ENCODE measurements at places on chromosomes 1 and 21.

GRCh38 chr1:40974945-40975344 lies 4.6 kb upstream of the CTPS1 start:
- DNase-seq, result no peak

- DNase-seq, result no peak
Measured at GRCh38 chr21:27454234-27454633, 487.3 kb upstream of the ADAMTS5 start.

DNA sequence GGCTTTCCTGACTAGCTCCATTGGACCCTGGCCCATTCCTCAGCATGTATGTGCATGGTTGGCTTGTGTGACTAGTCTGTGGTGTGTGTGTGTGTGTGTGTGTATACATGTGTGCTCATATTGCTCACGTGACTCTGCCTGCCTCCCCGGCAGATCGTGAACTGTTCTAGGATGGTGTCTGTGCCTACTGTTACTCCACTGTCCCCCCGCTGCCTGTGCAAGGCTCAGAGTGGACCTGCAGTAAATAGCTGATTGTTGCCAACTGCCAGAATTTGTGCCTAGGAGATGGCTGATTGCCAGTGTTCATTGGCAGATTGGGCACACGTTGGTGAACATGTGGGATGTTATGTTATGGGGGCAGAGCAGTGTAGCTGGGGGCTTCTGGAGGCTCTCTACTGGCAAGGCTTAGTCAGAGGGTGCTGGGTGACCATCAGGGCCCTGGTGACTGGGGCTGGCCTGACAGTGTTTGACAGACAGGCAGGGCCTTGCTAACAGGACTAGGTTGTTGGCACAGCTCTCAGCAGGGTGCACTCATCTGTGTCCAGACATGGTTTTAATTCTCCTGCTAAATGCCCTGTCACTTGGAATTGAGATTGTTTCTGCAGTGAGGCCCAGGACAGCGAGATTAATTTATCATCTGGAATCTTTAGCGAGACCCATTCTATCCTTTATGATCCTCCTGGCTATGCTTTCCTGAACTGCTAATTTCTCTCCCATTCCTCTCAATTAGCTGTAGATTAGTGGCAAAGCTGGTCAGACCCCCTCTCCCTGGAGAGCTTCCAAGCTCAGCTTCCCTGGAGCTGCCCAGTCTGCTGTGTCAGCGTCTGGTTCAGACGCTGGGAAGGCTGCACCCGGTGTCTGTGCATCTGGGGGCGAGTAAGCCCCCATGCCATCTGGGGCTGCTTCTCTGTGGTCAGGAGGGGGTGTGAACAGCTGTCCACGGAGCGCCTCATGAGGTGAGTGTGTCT lies 20.8 kb downstream of the SLC6A17 start:
- DNase-seq, result no peak

DNA sequence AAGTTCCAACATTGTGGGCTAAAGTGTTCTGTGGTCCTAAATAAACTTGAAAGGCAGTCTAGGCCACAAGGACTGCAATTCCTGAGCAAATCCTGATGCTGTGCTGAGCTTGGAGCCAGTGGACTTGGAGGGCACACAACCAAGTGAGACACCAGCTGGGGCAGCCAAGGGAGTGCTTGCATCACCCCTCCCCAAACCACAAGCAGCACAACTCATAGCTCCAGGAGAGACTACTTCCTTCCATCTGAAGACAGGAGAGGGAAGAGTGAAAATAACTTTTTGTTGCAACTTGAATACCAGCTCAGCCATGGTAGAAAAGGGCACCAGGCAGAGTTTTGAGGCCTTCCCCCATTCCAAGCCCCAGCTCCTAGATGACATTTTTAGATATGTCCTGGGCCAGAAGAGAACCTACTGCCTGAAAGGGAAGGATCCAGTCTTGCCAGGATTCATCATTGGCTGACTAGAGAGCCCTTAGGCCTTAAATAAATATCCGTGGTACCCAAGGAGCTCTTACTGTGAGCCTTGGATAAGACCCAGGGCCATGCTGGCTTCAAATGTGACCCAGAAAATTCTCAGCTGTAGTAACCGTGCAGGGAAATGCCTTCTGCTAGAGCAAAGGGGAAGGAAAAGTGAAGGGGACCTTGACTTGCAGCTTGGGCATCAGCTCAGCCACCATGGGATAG lies 35.4 kb upstream of the LRRC8B start:
- DNase-seq, result no peak

GRCh38 chr1:25476186-25477097 lies 45.7 kb downstream of the MACO1 start:
- peak; percentile 96 for DNase-seq

GRCh38 chr1:119159111-119159510 lies 18.7 kb upstream of the WARS2 start:
- no peak for DNase-seq

- no peak for DNase-seq
Measured at GRCh38 chr1:24022581-24023361, 42.6 kb upstream of the SRSF10 start.

DNA sequence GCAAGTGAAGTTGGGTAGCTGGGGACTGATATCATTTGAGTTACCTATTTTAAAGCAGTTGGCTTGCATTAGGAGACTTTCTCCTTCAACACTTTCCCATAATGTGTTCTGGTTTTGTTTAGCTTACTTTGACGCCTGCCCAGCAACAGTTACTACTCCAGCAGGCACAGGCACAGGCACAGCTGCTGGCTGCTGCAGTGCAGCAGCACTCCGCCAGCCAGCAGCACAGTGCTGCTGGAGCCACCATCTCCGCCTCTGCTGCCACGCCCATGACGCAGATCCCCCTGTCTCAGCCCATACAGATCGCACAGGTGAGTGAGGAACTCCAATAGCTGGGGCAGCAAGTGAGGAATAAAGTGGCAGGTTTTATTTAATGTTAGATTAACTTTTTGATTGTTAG lies 144.3 kb downstream of the CD247 start:
- no peak for DNase-seq

- DNase-seq, result no peak
Measured at GRCh38 chr1:7538849-7539768, 232.0 kb upstream of the VAMP3 start.

DNA sequence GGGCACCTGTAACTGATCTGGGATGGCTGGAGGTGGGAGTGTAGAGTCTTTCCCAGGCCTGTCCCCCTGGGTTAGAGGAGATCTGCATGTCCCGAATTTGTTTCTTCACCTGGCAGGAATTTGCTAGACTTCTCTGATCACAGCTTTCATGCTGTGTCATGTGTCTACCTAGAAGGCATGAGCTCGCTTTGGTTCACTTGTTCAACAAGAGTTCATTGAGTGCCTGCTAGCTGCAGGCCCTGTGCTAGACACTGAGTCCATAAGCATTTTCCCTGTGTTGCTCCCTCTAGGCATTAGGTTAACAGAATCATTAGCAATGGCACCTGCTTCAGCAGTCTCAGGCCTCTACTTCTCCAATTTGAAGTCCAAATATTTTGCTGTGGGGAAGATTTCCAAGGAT lies 101.6 kb downstream of the MTR start:
- DNase-seq, result no peak

- no peak for DNase-seq
Measured at GRCh38 chr21:33332143-33332542, 7.4 kb downstream of the IFNAR1 start.

DNA sequence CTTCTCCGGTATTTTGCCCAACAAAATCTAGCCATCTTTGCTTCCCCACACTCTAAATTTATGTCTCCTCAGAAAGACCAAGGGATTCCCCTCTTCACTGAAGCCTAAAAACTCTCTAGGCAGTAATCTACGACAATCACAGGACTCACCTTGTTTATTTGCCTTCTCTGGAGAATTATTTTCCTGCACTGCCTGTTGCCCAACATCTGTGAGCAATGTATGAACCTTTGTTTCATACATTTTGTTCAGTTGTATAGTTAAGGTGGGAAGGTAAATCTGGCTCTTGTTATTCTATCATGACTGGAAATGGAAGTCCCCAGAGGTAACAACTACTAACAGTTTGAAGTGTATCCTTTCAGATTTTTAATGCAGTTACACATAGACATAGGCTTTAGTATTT lies 2.2 kb downstream of the COPA start:
- DNase-seq, result no peak

DNA sequence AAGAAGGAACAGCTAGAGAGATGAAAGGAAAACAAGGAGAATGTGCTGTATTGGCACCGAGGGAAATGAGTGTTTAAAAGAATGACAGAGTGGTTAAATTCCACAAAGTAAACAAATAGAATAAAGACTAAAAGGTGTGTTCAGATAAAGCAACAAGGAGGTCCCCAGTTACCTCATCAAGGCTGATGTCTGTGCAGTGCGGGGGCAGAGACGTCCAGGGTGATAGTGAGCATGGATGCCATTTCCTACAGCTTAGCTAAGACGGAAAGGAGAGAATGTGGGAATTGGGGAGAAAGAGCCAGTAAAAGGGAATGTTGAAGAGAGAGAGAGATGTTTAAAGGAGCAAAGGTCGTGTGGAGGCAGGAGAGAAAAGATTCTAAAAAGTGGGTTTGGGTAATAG lies 15.5 kb downstream of the LMOD1 start:
- DNase-seq, result no peak

GRCh38 chr1:239543873-239544272 lies 157.5 kb downstream of the CHRM3 start:
- no peak for DNase-seq

DNA sequence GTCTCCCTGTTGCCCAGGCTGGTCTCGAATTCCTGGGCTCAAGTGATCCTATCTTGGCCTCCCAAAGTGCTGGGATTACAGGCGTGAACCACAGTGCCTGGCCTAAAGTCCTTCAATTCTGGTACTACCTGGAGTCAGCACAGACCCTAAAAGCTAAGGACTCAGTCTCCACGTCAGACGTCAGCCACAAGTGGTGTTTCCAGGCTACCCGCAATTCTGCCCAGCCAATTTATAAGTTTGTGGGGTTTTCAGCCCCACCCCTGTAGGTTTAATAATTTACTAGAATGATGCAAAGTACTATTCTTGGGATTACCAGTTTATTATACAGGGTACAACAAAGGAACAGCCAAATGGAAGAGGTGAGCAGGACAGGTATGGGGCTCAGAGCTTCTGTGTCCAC lies 10.6 kb upstream of the DIP2A start:
- DNase-seq, result no peak

DNA sequence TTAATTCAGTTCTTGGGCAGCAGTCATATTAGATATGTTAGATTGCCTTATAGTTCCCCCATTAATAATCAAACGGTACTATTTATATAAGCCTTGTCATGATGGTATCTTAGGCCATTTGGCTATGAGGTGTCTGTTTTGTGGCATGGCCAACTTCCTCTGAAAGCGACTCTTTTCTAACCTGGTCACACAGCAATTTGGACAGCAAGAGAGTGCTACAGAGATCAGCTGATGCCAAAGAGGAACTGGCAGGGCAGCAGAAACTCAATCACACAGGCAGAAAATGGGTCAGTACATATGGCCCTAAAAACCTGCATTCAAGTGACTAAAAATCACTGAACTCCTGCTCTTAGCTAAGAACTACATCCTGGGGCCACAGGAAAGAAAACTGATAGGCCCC lies 13.4 kb upstream of the MUTYH start:
- DNase-seq, result no peak

DNA sequence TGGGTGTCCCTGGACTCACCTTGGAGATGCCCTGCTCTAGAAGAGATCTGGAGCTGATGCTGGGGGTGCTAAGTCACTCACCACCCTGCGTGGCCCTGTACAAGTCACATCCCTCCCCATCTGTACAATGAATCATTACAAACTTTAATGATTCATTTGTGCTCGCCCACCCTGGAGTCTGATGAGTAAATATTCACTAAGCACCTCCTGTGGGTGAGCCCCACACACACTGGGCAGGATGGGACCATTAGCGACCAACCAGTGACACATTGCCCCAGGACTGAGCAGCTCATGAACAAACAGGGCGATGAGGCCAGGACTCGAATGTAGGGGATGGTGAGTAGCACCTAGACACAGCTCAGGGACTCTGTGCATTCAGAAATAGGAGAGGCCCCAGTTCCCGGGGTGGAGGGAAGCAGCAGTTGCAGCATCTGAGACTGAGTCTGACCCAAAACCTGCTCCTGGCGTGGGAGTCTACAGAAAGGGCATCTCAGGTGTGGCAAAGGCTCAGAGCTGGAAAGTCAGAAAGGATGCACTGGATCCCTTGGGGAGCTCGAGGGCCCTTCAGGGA lies 18.1 kb upstream of the PDZK1IP1 start:
- no peak for DNase-seq

GRCh38 chr1:171715813-171716251 lies 26.0 kb downstream of the VAMP4 start:
- DNase-seq, result no peak

- DNase-seq, result no peak
Measured at GRCh38 chr21:26914557-26914956, 52.3 kb downstream of the ADAMTS5 start.

DNA sequence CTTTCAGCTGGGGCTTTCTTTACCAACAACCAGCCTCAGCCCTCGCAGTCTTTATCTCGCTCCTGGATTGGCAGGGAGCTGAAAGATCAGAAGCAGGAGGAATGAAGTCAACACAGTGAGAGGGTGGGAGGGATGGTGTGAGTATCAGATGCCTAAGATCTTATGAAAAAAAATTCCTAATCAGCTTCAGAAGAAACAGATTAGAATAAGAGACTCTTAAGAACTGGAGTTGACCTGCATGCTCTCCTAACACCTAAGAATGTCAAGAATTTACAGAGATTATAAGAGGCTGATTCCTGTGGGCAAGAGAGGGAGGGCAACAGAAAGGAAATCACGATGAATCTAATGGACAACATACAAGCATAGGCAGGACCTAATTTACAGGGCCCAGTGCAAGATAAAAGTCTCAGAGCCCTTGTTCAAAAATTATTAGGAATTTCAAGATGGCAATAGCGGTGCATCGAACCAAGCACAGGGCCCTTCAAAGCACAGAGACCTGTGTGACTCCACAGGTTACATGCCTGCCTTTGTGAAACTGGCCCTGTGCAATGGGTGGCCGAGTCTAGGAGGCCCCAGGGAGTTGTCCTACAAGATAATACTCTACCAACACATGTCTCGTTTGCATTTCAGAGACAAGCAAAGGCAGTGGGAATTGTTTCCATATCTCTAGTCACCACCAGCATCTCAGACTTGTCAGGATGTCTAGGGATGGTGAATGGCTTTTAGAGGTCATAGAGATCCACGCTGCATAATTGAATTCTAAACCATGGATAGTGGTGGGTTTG lies 65.3 kb upstream of the PPP2R5A start:
- DNase-seq, result no peak

- DNase-seq, result no peak
Measured at GRCh38 chr21:21952566-21952965, 954.4 kb downstream of the NCAM2 start.

- DNase-seq, result no peak
Measured at GRCh38 chr1:180560200-180560867, 1.6 kb downstream of the OVAAL start.
